ENCODE measurements at places on chromosomes 1 and 21.
A peak's percentile ranks its signal among the peaks of the same experiment; 100 is the strongest.

GRCh38 chr1:24708938-24709337 lies 36.3 kb upstream of the CLIC4 start:
- DNase-seq = no peak

DNA sequence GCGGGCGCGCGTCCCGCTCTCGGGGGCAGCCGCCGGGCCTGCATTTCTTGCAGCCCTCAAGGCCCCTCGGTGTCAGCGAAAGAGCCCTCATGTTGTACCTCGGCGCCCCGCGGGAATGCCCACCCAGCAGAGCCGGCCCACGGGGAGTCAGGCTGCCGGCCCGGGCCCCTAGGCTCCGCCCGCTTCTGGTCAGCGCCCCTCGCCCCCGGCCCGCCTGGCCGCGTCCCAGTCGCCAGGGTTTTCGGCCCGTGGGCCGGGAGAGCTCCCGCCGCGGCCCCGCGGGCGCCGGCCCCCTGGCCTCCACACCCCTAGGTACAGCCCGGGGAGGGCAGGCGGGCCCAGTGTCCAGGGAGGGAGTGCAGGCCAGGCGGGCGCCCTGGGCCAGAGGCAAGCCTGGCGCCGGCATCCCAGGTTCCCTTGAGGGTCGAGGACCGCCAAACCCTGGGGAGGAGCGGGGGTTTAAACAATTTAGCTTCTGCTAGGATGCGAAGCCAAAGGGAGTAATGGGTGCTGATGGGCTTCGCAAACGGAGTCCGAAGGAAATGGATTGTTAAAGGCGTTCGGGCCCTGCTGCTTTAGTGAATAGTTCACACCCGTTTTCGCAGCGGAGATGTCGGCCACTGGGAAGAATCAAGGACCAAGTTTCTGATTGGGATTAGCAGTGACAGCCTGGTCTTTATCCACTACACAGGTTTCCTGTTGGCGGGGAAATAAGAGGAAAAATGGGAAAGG lies 486 bp upstream of the KCNA3 start:
- peak; percentile 7 for DNase-seq

GRCh38 chr21:27248814-27249213 lies 281.9 kb upstream of the ADAMTS5 start:
- DNase-seq = no peak

DNA sequence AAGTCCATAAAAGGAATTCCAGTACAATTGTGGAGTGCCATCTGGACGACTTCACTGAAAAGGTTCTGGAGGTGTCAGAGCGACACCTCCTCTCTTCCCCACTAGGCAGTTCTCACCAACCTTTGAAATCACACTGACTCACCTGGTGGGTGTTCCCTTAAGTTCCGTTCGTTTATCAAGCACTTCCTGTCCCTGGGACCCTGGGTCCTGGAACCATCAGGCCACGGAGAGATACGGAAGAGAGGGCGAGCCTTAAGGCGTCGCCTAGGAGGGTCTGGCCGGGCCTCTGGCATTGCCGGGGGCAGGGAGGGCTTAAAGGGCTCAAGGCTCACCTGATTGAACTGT lies 317 bp downstream of the SPAG17 start:
- DNase-seq = no peak

GRCh38 chr21:31870472-31871193 lies 2.2 kb upstream of the HUNK start:
- DNase-seq = no peak

- no peak for DNase-seq
These were observed 33.9 kb upstream of the PTPRC start for GRCh38 chr1:198604975-198605374.

GRCh38 chr1:27609618-27610240 lies 5.8 kb upstream of the AHDC1 start:
- DNase-seq = peak; percentile 23

DNA sequence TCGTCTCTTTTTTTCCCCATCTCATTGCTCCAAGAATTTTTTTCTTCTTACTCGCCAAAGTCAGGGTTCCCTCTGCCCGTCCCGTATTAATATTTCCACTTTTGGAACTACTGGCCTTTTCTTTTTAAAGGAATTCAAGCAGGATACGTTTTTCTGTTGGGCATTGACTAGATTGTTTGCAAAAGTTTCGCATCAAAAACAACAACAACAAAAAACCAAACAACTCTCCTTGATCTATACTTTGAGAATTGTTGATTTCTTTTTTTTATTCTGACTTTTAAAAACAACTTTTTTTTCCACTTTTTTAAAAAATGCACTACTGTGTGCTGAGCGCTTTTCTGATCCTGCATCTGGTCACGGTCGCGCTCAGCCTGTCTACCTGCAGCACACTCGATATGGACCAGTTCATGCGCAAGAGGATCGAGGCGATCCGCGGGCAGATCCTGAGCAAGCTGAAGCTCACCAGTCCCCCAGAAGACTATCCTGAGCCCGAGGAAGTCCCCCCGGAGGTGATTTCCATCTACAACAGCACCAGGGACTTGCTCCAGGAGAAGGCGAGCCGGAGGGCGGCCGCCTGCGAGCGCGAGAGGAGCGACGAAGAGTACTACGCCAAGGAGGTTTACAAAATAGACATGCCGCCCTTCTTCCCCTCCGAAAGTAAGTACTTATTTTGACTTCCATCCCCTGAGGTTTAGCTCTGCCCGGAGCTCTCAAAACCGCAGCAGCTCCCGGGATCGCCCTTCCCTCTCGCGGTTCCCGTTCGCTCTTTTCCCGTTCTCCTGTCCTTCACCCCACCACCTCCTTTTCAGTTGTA lies 1.5 kb downstream of the TGFB2 start:
- DNase-seq = no peak

DNA sequence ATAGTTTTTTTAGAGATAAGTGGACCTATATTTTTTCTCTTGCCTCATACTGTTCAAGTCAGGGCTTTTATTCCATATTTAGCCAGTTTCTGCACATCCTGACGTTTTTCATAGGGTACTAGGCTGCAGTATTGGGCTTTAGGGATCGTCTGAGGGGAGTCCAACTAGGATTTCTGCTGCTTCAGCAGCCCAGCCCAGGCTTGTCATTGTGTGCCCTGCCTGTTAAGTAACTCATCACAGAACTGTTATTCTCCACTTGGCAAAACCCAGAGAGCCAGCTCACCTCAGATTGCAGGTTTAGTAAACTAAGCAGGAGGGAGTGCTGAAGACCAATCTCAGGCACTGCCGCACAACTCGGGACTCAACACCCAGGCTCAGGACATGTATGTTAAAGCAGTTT lies 2.8 kb downstream of the GALNT2 start:
- no peak for DNase-seq

- no peak for DNase-seq
These were observed 19.3 kb downstream of the PHGDH start for GRCh38 chr1:119731060-119731459.

DNA sequence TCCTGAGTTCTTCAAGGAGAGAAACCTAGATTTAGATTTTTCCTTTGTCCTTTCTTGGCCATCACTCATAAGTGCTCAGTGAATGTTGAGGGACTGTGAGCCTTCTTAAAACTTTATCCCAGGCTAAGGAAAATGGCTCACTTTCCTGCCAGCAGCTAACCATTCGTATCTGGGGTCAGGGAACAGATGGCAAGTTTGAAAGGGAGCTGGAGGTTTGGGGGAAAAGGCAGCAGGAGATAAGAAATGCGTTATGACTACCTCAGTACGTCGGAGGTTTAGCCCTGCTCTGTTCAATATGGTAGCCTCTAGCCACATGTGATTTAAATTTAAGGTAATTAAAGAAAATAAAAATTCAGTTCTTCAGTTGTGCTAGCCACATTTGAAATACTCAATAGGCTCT lies 13.3 kb downstream of the RRP15 start:
- no peak for DNase-seq

DNA sequence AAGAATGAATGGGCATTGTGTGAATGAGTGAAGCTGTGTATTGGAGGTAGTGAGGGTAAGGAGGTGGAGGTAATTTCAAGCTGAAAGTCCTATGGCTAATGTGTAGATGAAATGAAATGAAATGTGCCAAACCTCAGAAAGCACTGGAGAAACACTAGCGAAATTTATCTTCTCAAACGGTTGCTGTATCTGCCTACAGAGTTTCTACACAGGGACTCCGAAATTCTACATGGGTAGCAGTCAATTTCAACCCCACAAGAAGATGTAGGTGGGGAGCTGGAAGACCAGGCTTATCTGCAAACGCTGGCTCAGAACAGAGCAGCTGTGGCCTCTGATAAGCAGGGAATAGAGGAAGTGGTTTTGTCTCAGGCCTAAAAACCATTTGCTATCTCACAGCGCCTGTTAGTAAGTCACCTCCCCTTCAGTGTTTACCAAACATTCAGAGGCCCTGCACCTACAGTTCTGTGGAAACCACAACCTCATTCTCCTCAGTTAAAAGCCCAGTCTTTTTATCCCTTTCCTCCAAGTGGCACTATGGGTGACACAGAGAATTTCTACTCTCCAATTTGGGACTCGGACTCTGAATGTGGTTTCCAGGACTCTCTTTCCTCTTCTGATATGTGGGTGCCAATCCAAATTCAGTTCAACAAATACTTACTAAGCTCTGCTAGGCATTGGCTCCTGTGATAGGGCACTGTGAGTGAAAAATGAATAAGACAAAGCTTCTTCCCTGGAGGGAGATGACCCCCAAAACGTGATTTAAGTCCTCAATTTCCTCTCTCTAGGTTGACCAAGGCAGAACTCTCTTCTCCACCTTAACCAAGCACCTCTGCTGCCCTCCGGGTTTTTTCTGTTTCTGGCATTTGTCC lies 17.2 kb upstream of the SLAMF6 start:
- DNase-seq = peak; percentile 66

GRCh38 chr1:173996995-173997394 lies 25.2 kb downstream of the RC3H1 start:
- DNase-seq = no peak

- DNase-seq = no peak
These were observed 53.3 kb upstream of the ZC3H11B start for GRCh38 chr1:219666242-219666641.

GRCh38 chr1:31752952-31753475 lies 11.1 kb downstream of the ADGRB2 start:
- DNase-seq = no peak

GRCh38 chr1:20409971-20410370 lies 76.0 kb downstream of the CAMK2N1 start:
- no peak for DNase-seq

GRCh38 chr1:67052741-67053534 lies 1.0 kb downstream of the SLC35D1 start:
- peak; percentile 25 for DNase-seq

- no peak for DNase-seq
These were observed 3.3 kb upstream of the FAM110D start for GRCh38 chr1:26155370-26156284.

- DNase-seq = no peak
These were observed 43.4 kb downstream of the ZZZ3 start for GRCh38 chr1:77639056-77639455.

GRCh38 chr1:98059620-98060019 lies 138.8 kb upstream of the DPYD start:
- no peak for DNase-seq

Data from CD4-positive, alpha-beta T cell treated with Interleukin-6 for 4 hours (primary cell).